A549 treated with GW870086 at 1 μM for 4 hours (cell line): ENCODE measurements at places on chromosomes 2 and 18. TPM values are rescaled to one million over a fixed set of nuclear protein-coding genes. Genes with fewer than 3 reads are reported as not detected.

RNF144A gene
- 6.4 to 10.0 TPM (median 8.4 TPM) in 5 replicates for total RNA-seq

RALB gene
- total RNA-seq = 57.9 to 75.3 TPM (median 71.1 TPM) in 5 replicates

FBLN7 gene
- total RNA-seq = 0.37 to 0.70 TPM (median 0.63 TPM) in 5 replicates

FHOD3 gene
- total RNA-seq = 2.6 to 3.9 TPM (median 3.3 TPM) in 5 replicates

HK2 gene
- 0.71 to 1.2 TPM (median 0.93 TPM) in 5 replicates for total RNA-seq

RGPD8 gene
- 2.2 to 3.3 TPM (median 3.1 TPM) in 5 replicates for total RNA-seq

FAM124B gene
- 0.05 TPM in 1 of 5 replicates, not detected in the others for total RNA-seq

CNDP2 gene
- total RNA-seq = 77.2 to 86.3 TPM (median 80.8 TPM) in 5 replicates

MRO gene
- total RNA-seq = 0.08 to 0.47 TPM (median 0.26 TPM) in 4 of 5 replicates, not detected in the other

CTAGE1 gene
- not detected in 5 replicates for total RNA-seq

SLC14A1 gene
- not detected in 5 replicates for total RNA-seq

CSRNP3 gene
- total RNA-seq = not detected in 5 replicates

DSC2 gene
- 0.65 to 1.3 TPM (median 1.1 TPM) in 5 replicates for total RNA-seq

RNU2-63P gene
- total RNA-seq = not detected in 5 replicates

CIB4 gene
- 0.40 to 0.50 TPM in 2 of 5 replicates, not detected in the others for total RNA-seq

KATNAL2 gene
- total RNA-seq = 1.5 to 2.9 TPM (median 1.9 TPM) in 5 replicates

LANCL1 gene
- 15.4 to 29.8 TPM (median 26.0 TPM) in 5 replicates for total RNA-seq

LHCGR gene
- not detected in 5 replicates for total RNA-seq

TMEM163 gene
- total RNA-seq = 0.06 to 0.17 TPM (median 0.16 TPM) in 4 of 5 replicates, not detected in the other

ANKRD53 gene
- total RNA-seq = 0.12 TPM in 1 of 5 replicates, not detected in the others

ANTXR1 gene
- 99.8 to 143 TPM (median 140 TPM) in 5 replicates for total RNA-seq

SERPINB11 gene
- 0.13 to 0.17 TPM (median 0.15 TPM) in 3 of 5 replicates, not detected in the others for total RNA-seq

SP140 gene
- total RNA-seq = 0.13 TPM in 1 of 5 replicates, not detected in the others

IL1R1 gene
- 24.1 to 37.2 TPM (median 32.8 TPM) in 5 replicates for total RNA-seq

RSAD2 gene
- 0.13 to 0.30 TPM (median 0.25 TPM) in 5 replicates for total RNA-seq
